Prostate gland (tissue), 2 donors: ENCODE measurements at places on chromosomes 12 and 14.

DNA sequence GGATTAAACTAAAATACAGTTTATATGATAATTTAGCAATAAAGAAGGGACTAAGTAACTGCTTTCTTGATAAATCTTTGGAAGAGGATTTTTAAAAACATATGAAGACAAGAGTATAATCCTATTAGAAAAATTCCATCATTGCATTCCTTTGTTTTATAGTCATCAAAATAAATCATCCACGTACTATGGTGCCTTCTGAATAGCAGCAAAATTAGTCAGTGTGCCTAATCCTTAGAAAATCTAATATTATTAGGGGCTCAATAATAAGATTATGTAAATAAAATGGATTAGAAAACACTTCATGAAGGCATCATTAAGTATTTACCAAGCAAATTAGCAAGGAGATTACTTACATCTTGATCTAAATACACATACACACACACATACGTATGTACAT is 102.1 kb downstream of the KCNH5 start:
- DNase-seq: no peak

DNA sequence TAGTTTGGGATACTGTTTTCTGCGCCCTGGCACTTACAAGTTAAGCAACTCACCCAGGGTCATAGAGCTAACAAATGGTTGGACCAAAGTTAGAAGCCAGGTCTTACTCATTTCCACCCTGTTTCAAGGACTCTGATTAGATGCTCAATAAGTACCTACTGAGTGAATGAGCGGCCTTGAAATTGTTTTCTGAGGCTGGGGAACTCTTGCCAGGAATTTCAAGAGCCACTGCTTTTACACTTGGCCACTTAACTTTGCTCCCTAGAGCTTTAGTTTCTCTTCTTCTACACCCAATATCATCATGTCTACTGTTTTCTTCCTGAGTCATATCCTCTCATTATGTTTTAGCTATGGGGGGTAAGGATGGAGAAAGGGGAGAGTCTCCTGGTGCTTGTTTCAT is 431.6 kb downstream of the ZFP36L1 start:
- DNase-seq: no peak

GRCh38 chr12:123288751-123289346 is 17.2 kb upstream of the CDK2AP1 start:
- no peak for DNase-seq

DNA sequence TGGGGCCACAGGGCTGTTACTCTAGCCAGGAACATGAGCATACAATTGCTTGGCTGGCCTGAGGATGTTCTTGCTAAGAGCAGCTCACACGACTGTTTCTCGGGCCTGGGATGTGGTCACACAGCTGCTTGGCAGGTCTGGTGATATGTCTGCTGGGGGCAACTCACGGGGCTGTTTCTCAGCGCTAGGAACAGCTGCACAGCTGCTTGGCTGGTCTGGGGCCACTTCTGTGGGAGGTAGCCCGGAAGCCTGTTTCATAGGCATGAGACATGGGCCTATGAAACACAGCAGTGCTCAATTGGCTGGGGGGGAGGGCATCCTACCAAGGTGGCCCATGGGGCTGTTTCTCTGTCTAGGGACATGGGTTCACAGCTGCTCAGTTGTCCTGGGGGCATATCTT is 73.4 kb upstream of the DDHD1 start:
- DNase-seq: no peak

DNA sequence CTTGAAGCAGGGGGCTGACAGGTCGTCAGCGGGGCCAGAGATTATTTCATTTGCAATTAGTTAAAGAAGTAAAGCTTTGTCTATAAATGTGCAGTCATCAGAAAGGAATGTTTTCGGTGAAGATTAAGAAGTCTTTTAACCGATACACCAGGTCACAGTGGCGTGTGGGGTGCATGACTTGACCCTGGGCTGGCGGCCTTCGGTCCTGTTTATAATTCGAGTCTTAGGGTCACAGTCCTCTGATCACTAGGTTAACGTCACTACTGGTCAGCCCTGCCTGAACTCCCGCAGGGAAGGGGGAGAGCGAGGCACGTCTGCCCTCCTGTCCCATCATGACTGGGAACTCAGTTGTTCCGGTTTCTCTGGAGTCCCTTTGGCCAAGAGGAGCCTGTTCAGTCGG is 5.0 kb upstream of the C14orf180 start:
- no peak for DNase-seq

DNA sequence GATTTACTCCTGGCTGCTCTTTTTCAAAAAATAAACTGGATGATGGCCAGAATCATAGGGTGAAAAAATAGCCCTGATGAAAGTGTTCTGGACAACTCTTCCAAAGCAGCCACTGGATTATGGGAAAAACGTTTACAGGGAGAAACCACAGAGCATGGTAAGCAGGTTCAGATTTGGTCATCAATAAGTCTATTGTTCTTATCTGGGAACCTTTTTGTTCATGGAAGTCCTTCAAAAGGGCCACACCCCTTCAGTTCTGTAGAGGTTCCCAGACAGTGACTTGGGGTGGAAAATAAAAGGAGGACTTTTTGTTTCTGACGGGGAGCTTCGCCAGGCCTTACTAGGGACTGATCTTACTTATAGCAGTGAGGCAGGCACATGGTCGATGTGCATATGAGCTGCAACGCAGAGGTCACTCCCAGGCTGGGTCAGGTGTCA is 117.4 kb upstream of the SLC38A2 start:
- DNase-seq: no peak

- no peak for DNase-seq
Measured at GRCh38 chr12:120164293-120164692, 30.2 kb downstream of the GCN1 start.

- DNase-seq: no peak
Measured at GRCh38 chr14:85711620-85712019, 181.7 kb downstream of the FLRT2 start.
